Tongue (tissue), 3 donors: ENCODE measurements at places on chromosomes 7 and 10.

GRCh38 chr10:46329690-46330016 lies 42.9 kb downstream of the ANTXRL start:
- no peak for DNase-seq

GRCh38 chr7:17194656-17195055 lies 103.8 kb upstream of the AHR start:
- DNase-seq, result no peak

- DNase-seq, result no peak
Measured at GRCh38 chr7:2715341-2716231, 27.6 kb downstream of the AMZ1 start.

GRCh38 chr7:39295796-39296195 lies 270.4 kb upstream of the YAE1 start:
- DNase-seq, result no peak

GRCh38 chr10:2925631-2926030 lies 141.7 kb upstream of the PFKP start:
- DNase-seq, result no peak
